ENCODE measurements at places on chromosomes 11 and 22.
A peak's percentile ranks its signal among the peaks of the same experiment; 100 is the strongest.

- DNase-seq: no peak
Measured at GRCh38 chr22:41909310-41910049, 5.4 kb downstream of the SHISA8 start.

DNA sequence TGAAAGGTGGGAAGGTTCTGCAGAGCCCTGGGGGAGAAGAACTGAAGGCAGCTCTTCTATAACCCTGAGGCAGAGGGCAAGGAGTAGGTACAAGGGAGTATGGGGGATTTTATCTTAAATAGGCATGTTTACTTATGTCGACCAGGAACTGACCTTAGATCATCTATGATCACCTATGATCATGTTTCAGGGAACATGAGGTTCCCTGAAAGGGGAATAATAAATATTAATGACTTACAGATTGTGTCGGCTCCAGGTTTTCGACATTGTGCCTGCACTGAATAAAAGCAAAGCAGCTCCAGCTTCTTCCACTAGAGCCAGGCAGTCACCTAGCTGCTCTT, 9.9 kb downstream of the GSTP1 start:
- DNase-seq: no peak

GRCh38 chr11:12724301-12725054, 50.3 kb downstream of the TEAD1 start:
- no peak for DNase-seq

DNA sequence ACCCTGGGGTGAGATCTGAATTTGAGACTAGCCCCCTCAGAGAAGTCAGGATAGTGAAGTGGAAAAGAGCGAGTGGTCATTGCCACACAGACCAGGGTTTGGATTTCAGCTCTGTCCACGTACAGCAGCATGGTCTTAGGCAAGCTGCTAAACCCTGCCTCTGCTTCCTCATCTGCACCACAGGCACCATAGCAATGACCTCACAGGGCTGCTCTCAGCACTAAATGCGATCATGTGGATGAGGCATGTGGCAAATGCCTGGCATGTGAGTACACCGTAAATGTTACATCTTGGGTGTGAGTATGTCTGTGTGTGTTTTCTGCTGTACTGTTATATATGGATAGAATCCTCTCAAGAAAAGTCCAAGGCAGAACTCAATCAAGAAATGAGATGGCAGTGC, 15.8 kb downstream of the NAV2 start:
- no peak for DNase-seq

DNA sequence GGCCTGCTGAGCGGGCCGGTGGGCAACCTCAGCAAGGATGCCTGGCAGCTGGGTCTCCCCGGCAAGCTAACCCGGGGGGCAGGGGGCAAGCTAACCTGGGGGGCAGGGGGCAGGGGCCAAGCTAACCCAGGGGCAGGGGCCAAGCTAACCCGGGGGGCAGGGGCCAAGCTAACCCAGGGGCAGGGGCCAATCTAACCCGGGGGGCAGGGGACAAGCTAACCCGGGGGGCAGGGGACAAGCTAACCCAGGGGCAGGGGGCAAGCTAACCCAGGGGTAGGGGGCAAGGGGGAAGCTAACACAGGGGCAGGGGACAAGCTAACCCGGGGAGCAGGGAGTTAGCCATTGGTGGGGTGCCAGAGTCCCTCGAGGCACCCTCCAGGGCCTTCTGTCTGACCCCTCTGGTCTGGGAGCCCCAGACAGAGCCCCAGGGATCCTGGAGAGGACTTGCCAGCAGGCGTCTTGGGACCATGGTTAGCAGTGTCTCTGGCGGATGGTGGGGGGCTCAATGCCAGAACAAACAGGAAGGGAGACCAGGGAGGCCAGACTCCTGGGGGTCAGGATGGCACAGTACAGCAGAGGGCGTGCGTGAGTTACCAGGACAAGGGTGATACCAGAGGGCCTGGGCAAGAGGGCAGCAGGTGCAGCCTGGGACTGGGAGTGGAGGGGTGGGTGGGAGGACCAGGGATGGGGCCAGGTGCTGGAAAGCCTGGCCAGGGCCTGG, 16.1 kb downstream of the IGF2 start:
- DNase-seq: no peak

DNA sequence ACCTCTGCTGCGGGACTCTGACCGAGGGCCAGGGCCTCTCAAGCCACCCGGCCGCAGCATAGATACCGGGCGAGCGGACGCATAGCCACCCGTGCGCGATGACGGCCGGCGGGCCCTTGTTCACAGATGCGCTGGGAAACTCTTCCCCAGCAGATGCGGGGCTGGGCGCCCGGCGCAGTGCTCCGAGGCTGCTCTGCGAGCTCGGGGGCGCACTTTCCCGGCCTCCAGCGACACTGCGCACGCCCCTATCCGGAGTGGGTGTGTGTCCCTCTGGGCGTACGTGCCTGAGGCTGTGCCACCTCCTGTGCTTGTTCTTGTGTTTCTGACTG, 104.7 kb upstream of the E2F8 start:
- DNase-seq: no peak

DNA sequence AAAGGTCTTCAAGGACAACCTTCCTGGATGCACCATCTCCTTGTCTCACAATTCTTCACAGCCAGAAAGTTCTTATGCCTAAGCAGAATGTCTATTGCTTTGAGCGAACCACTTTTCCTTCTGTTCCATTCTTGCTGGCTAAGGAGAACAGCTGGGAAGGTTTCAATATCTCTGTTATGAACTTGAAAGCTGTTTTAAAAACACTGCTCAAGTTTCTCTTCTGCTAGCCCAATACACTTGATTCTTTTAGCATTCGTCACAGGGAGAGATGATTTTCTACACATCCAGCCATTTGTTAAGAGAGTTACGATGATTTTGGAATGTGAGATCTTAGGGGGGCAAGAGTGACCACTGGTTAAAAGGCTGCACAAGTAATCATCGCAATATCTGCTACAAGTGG, 249.3 kb downstream of the KIRREL3 start:
- DNase-seq: no peak

GRCh38 chr11:102357116-102357515, 10.1 kb downstream of the BIRC2 start:
- DNase-seq: no peak

DNA sequence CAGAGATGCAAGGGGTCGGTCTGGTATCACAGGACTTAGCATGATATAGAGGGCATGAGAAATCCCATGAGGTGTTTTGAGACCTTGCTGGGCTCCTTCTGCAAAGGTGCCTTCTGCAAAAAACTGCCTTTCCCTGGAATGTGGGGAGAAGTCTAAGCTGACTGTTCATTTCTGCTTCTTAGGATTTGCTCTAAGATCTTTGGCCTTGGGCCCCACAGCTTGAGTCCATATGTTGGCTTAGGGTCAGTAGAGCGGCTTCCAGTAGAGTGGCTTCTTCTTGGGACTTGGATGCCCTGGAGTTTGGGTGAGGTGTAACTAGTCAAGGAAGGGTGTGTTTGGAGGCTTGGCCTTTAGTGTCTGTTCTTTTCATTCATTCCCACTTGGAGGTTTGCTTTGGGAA, 37.0 kb downstream of the AMPD3 start:
- no peak for DNase-seq

DNA sequence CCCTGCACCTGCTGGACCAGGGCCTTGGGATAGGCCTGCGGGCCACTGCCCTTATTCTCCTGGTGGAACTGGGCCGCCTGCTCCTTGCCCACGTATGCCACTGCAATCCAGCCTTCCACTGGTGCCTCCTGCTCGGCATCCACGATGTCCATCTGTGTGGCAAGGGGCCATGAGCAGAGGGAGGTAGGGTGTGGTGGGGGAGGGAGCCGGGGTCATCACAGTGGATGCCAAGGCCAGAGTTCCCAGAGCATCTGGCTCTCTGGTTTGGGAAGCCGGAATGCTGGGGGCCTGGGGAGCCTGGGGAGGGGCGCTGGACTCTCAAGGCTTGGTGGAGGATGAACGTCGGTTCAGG, 627 bp downstream of the RNF215 start:
- no peak for DNase-seq

DNA sequence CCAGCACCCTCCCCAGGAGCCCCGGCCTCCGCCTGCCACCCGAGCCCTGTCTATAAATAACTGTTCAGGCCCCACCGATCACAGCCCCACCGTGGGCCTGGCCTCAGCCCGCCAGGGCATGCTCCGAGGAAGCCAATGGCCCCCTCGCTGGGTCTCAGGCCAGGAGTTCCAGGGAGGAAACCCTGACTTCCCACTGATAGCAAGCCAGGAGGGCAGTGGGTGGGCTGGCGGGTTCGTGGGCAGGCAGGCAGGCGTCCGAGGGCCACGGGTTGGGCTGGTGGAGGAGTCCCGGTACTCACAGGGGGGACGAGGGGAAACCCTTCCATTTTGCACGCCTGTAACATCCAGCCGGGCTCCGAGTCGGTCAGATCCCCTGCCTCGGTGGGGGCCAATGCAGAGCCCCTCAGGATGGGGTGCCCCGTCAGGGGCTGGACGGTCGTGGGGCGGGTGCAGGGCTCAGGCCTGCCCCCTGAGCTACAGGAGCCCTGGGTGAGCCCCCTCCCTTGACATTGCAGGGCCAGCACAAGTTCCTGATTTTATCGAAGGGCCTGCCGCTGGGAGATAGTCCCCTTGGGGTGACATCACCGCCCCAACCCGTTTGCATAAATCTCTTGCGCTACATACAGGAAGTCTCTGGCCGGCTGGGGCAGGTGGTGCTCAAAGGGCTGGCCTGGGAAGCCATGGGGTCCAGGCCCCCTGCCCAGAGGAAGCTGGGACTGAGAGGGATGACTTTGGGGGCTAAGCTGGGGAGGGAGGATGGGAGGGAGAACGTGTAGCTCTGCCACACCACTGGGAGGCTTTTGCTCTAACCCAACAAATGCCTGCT, at the start of gene SPI1:
Gene SPI1, minus strand, starts transcription at position 538 of the 826 bp plus-strand sequence. Its CDS starts 194 bp downstream, at position 344.
- no peak for DNase-seq

- DNase-seq: no peak
Measured at GRCh38 chr22:43821606-43822425, 9.7 kb upstream of the EFCAB6 start.

DNA sequence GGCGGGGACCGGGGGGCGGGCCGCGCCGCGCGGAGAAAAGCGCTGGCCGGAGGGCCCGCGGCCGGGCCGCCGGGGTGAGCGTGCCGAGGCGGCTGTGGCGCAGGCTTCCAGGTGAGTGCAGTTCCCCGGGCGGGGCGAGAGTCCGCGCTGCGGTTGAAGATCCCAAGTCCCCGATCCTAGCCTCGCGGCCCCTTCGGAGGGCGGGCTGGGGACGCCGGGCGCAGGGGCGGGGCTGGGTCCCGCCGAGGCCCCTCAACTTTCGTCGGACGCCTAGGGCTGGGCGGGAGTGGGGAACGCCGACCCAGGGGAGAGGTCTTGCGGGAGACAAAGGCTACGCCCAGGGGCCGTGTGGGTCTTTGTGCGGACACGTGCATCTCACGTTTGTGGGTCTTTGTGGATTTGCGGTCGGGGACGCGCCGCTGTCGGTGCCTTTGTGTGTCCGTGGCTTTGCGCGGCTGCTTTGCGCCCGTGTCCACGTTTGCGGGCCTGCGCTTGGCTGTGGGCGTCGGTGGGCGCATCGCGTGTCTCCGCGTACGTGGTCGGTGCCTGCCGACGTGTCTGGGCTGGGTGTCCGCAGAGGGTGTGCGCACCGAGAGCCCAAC, at the start of gene TSKU:
Gene TSKU, plus strand, starts transcription at position 63 of the 602 bp plus-strand sequence. CDS start 12,261 bp downstream, outside the sequence.
- DNase-seq: no peak

GRCh38 chr11:75827562-75827961, 12.6 kb downstream of the UVRAG start:
- DNase-seq: no peak

DNA sequence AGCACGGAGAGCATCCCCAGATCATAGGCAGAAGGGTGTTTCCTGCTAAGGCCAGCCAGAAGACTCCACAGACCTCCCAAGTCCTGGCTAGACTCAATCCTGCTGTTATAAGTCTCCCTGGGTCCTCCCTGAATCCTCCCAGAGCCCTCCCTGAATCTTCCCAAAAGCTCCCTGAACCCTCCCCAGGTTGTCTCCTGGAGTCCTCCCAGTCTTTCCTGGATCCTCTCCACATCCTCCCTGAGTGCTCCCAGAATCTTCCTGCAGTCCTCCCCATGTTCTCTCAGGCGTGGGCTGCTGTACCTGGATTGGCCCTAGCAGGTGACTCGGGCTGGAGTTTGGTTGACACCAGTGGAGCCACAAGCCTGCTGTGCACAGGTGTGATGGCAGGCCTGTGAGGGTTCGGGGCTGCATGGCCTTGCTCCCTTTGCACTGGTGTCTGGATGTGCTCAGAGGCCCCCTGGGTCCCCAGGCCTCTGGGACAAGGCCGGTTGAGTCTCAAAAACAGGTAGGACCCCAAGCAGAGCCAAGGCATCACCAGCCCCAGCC, 11.6 kb downstream of the GP1BB start:
- DNase-seq: no peak

DNA sequence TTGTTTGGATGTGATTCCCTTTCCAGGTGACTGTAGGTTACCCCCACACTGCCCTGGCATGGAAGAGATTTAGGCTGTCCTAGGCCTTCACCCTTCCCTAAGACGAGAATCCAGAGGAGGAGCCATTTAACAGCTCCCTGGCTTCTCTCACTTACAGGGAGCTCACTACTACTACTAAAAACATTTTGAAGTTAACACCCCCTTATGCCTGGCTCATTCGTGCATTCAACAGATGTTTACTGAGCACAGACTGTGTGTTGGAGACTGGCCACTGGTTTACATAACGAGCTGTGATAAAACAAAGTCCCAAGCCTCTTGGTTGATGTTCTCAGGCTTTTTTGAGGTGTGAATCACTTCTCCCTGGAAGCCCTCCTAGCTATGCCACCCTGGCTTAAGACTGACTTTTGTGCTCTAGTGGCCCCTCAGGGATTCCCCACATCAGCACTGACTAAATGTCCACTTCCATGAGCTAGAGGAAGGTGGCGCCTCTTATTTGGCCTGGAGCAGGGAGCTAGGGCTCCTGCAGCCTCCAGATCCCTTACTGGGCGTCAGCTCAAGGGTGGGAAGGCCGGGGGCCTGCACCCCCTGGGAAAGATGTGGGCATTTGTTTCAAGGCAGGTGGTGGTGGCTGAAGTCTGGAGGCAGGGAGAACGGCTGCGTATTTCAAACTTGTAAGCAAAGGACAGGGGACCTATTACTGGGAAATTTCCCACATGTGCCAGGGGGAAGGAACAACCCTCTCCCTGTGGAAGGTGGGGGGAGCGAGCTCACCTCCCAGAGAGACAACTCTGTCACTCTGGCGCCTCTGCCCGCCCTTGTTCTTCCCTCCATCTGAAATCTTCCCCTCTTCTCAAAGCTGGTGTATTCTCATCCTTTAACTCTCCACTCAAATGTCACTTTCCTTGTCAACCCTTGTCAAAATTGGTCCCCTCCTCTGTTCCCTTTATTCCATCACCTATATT, 19.4 kb upstream of the MALAT1 start:
- peak; percentile 73 for DNase-seq

DNA sequence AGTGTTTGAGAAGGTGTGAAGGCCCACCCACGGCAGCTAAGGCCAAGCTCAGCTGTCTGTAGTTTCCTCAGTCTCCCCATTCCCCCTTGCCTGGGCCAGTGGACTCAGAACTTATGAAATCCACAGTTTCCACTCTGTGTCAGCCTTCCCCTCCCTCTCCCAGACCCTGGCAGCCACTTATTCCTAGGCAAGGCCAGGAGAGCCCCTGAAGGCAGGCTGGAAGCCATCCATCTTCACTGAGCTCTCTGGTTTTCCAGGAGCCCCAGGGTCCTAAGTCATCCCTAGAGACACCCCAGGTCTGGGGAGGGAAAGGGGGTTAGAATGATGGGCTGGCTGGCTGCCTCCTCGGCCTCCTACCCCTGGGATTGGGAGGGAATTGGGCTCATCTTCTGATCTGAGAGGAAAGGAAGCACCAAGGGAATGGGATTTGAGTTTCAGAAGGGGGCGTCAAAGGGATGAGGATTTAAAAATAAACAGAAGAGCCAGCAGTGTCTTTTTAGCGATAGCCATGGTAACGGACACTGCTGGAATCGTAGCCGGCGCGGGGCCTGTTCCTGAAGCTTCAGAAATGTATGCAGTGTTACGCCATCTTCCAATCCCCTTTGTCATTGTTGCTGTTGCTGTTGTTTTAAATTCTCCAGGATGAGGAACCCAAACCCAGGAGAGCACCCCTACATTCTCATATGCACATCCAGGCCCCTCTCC, 561.1 kb upstream of the CADM1 start:
- no peak for DNase-seq
